ENCODE measurements at places on chromosomes 13 and 19. TPM values are rescaled to one million over a fixed set of nuclear protein-coding genes. Genes with fewer than 3 reads are reported as not detected.

Gene SMIM44
- not detected for total RNA-seq

Gene CEACAM16
- not detected for total RNA-seq

Gene KLK3
- not detected for total RNA-seq

Gene ZNF541
- total RNA-seq = under 0.01 TPM

Gene C19orf38
- 0.76 TPM for total RNA-seq

Gene NLRP11
- not detected for total RNA-seq

All from epithelial cell of umbilical artery (primary cell).